CD4-positive, alpha-beta T cell treated with Interleukin-17A for 4 hours (primary cell): ENCODE measurements at places on chromosomes 4 and X.

DNA sequence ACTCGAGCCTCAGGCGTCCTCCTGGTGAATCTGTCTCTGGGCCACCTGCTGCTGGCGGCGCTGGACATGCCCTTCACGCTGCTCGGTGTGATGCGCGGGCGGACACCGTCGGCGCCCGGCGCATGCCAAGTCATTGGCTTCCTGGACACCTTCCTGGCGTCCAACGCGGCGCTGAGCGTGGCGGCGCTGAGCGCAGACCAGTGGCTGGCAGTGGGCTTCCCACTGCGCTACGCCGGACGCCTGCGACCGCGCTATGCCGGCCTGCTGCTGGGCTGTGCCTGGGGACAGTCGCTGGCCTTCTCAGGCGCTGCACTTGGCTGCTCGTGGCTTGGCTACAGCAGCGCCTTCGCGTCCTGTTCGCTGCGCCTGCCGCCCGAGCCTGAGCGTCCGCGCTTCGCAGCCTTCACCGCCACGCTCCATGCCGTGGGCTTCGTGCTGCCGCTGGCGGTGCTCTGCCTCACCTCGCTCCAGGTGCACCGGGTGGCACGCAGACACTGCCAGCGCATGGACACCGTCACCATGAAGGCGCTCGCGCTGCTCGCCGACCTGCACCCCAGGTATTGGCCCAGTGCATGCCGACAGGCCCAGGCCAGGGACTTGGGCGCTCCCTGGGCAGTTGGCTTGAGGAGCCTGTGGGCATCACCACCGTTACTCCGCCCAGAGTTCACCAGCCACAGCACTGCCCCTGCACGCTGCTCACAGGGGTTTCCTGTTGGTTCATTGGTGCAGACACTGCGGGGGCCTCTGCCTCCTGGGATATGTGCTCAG lies 1.1 kb downstream of the GPR78 start:
- DNase-seq = no peak

DNA sequence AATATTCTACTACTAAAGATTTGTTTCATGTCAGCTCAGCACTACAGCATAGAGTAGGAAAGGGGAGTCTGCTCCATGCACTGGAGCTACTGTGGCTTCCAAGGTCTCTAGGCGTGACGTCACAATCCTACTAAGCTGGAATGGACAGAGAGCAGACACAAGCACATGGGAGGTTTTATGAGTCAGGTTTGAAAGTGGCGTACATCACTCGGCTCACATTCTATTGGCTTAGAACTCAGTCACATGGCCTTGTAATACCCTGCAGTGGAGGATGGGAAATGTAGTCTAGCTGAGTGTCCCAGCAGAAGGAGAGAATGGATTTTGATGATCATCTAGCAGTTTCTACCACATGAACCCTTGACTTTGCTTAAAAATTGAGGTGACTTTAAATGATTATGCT lies 624.8 kb upstream of the ATOH1 start:
- no peak for DNase-seq

DNA sequence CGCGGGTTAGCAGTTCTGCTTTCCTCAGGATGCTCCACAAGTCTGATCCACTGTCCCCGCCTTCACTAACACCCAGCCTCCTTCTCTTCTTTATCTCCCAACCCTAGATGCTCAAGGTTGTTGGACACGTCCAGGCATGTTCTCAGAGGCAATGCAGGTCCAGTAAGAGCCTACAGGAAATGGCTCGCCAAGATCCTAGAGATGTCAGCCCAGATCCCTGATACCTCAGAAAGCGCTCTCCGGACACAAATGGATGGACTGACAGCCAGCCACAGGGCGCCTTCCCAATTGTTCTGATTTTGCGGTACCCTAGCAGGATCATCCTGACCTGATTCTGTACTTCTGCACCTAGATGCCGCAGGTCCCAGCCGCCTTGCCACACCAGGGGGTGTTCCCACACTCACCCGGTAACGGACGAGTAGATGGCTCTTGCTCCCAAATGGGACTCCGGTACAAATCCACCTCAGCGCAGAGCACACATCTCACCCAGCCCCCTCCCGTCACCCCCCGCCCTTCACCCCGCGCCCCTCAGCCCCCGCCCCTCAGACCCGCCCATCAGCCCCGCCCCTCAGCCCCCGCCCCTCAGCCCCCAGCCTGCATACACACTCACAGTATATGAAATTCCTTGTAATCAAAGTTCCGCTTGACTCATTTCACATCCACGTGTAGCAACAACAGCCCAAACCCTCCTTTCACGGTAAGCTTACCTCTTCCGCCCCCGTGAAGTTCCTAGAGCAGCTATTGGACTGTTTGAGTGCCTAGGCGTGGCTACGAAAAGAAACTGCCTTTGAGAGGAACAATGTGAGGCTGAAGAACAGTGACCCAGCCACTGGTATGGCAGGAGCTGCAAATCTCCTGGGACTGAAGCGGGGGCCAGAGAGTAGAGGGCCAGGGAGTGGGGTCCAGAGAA lies at the start of gene EDA2R:
TSS of gene EDA2R (minus strand) at position 488 of the 910 bp plus-strand sequence. CDS start 23,058 bp downstream, outside the sequence.
- peak; percentile 25 for DNase-seq

- no peak for DNase-seq
Measured at GRCh38 chrX:9906919-9907318, 60.2 kb upstream of the CLDN34 start.

DNA sequence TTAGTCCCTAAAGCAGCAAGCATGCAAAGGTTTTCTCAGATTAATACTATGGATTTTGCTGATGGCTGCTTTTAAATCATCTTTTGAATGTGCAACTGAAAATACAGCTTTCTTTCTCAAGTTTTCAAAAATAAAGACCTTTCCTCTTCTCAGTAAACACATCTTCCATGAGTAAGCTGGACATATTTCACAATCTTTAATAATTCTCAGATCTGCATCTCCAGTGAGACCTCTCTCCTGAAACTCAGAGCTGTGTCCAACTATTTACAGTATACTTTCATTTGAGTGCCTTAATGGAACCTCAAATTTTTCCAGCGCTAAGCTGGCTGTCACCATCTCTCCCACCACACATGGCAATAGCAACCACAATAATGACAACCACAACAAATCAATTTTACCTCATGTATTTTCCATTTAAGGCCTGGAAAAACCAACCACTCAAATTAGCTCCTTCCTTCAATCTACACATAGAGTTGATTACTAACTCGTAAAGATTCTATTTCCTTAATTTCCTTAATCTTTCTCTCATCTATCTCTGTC lies 192.4 kb upstream of the RPL34 start:
- no peak for DNase-seq

DNA sequence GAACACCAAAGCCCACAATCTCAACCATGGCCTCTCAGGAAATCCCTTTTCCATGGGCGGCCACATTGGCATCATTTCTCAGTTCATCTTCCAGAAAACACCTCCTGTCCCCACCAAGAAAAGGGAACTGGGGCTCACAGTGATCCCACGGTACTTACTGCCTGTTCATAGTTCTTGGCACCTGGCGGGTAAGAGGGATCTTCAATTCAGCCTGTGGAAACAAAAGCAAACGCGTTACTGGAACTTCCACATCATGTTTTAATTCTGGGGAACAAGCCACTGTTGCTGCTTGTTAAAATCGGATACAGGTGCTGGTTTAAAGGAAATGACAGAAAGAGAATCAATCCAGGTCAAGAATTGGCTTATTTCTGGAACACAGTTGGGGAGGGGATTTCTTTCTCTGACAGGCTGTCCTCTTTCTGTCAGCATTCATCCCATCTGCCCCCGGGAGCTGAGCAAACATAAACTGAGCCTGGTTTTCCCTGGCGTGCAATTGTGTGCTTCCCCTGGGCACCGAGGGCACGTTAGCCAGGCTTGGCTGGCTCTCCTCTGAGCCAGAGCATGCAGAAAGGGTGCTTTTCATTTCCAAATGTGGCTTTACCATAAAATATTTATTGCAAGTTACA lies 16.8 kb downstream of the CLNK start:
- DNase-seq = no peak

- DNase-seq = no peak
Measured at GRCh38 chr4:183401473-183401872, 43.0 kb upstream of the CDKN2AIP start.

DNA sequence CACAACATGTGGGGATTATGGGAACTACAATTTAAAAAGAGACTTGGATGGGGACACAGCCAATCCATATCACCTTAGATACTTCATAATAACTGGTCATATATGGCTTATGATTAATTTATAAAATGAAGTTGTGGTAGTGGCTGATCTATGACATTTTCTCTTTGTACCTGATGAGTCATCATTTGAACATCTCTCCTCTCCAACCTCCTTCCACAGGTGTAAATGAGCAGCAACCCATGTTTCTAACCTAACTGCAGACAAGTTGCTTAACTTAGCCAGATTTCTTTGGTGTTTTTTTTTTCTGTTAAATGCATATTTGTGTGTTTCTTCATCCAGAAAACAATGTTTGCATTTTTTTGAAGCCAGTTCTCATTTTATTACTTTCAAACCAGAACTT lies 42.6 kb downstream of the SPANXA2 start:
- no peak for DNase-seq

GRCh38 chr4:129077326-129077725 lies 16.0 kb downstream of the SCLT1 start:
- no peak for DNase-seq

DNA sequence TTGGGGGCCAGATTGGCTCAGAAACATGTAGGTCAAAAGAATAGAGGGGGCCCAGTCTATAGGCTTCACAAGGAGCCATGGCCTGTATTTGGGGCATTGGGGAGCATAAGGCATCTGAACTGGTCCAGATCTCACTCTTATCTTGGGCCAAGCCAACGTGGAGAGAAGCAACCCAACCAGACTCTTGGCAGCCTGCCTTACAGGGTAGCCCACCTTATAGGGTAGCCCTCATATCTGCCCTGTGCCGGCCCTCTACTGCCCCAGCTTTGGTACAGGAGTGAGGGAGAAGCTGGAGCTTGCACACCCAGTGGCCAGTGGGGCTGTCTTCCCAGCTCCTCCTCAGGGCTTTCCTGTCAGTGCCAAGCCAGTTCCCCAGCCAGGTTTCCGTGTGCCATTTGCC lies 142.2 kb downstream of the AMMECR1 start:
- no peak for DNase-seq
